Urothelium cell line (cell line): ENCODE measurements at places on chromosomes 2 and 18.
A peak's percentile ranks its signal among the peaks of the same experiment; 100 is the strongest.

- no peak for DNase-seq
Measured at GRCh38 chr2:132873738-132874137, 203.7 kb upstream of the LYPD1 start.

DNA sequence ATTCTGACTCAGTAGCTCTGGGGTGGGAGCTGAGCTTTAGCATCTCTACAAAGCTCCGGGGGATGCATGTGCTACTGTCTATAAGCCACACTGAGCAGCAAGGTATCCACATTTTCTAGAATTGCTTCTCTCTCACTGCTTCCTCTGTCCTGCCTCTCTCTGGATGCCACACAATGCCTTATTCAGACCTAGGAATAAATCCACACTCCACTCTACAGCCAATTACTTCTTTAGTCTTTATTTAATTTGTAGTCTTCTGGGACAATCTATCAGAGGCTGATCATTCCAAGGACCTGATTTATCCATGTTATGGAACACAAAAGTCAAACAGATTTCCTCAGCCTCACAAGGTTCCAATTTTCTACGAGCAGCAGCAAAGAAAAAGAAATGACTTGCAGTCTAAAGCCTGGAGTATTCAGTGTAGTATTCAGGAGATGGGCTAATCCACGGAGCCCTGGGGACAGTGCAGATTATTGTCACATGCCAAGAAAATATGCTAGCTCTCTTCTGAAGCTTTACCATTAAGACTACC, 4.4 kb downstream of the BCL2 start:
- DNase-seq, result no peak

DNA sequence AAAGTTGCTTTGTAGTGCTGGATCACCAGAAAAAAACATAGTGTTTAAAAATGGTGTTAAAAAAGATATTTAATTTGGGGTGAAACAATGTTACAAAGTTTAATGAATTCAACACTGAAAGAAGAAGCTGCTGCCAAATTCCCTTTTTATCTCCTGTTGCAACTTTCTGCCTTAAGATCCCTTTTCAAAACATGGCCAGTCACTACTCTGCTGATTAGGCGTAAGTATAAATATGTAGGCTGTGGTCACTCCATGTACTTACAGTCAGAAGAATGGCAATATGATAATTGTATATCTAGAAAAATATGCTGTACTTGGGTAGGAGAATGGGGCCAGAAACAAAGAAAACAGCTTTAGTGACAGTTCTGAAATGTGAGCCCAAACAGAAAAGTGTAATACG, 123.5 kb upstream of the ZBTB14 start:
- DNase-seq, result no peak

DNA sequence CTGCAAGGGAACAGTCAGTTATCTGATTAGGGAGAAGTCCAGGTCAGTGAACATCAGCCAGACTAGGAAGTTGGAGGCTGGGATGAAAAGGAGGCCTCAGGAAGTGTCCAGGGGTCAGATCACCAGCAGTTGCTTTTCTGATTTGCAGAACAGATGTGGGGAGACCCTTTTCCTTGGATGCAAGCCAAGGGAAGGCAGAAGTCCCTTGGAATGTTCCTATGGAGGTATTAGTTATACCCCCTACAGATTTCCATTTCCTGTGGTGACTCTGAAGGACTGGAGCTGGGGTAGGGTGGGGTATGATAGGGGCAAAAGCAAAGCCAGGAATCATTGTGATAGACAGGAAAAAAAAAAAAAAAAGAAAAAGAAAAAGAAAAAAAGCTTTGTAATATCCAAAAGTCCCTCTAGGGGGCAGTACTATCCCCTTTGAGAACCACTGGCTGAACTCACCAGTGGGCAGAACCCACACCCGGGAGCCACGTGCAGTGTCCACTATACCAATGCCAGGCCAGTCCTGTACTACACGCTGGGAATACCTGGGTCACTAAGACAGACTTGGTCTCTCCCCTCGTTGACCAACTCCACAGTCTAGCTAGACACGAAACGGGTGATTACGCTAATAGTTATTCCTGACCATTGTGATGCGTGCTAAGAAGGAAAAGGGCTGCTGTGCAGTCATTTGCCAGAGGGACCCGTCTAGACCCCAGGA, 7.4 kb downstream of the DYSF start:
- DNase-seq, result no peak

- DNase-seq, result no peak
Measured at GRCh38 chr18:11392292-11392691, 217.1 kb upstream of the SLC35G4 start.

GRCh38 chr2:207133458-207133819, 32.3 kb downstream of the KLF7 start:
- peak; percentile 16 for DNase-seq
